Epithelial cell of umbilical artery (primary cell): ENCODE measurements at places on chromosomes 3 and 15. TPM values are rescaled to one million over a fixed set of nuclear protein-coding genes. Genes with fewer than 3 reads are reported as not detected.

The AGTR1 gene
- under 0.01 TPM in 1 of 2 replicates, not detected in the other for total RNA-seq

The MOBP gene
- total RNA-seq = not detected in 2 replicates

The CSTA gene
- total RNA-seq = not detected in 2 replicates

The VPS39 gene
- total RNA-seq = 25.3 and 41.3 TPM in 2 replicates

The FILIP1L gene
- 10.7 and 22.5 TPM in 2 replicates for total RNA-seq

The MESP1 gene
- total RNA-seq = 0.61 and 0.65 TPM in 2 replicates

The FGD5 gene
- total RNA-seq = 54.0 and 58.8 TPM in 2 replicates
